ENCODE measurements at places on chromosomes 7 and 10. TPM values are rescaled to one million over a fixed set of nuclear protein-coding genes. Genes with fewer than 3 reads are reported as not detected.

GPR141 gene
- total RNA-seq = 30.2 TPM

CDK1 gene
- total RNA-seq = 1.1 TPM

GRCh38 chr10:102422545-102423129 lies 2.0 kb downstream of the FBXL15 start:
- H3K27me3 ChIP-seq = peaks cover 9% of the 10 kb centered on the region
- peak overlapping the region; percentile 83 for H3K4me3 ChIP-seq
- peak overlapping the region; percentile 81 for H3K27ac ChIP-seq
- H3K36me3 ChIP-seq = peaks cover 11% of the 10 kb centered on the region

- no peaks in the 10 kb centered on the region for H3K4me1 ChIP-seq
- no peak for DNase-seq
- H3K27me3 ChIP-seq = no peaks in the 10 kb centered on the region
- H3K4me3 ChIP-seq = no peak overlapping the region
- no peaks in the 10 kb centered on the region for H3K36me3 ChIP-seq
Observed at GRCh38 chr10:125494651-125495239, 188.2 kb downstream of the TEX36 start.

DNA sequence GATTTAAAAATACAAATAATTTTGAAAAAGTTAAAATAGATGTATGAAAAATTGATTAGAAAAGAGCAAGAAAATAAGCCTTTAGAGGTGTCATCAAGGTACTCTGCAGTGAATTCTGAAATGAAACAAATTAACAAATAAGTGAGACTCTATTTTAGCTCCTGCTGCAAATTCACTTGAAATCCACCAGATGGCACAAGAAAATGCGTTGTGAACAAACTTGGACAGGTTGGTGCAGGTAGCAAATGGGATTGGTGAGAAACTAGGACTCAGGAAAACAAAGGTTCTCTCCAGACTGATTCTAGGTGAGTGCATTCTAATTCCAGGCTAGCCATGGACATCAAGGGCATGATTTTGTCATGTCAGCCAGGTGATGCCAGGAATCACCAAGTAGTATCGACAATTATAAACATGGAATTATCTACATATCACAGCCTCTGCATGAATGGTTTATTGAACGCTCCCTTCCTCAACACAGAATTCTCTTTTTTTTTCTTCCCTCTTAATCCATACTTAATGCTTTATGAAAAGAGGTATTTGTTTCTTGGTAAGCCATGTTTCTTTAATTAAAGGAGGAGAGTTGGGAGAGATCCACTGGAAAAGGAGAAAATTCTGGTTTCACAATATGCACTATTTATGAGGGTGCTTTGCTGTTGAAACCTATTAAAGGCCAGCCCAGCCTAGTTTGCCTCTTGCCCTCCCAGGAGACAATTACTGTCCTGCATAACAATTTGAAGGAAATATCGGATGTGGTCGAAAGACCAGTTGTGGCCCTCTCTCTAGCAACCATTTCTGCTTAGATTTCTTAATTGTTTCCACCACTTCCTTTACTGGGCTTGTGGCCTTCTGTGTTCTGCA lies 118.1 kb downstream of the ZNF365 start:
- peaks cover 7% of the 10 kb centered on the region for H3K4me1 ChIP-seq
- peaks cover under 1% of the 10 kb centered on the region for H3K27me3 ChIP-seq
- no peak overlapping the region for H3K4me3 ChIP-seq
- no peaks in the 10 kb centered on the region for H3K36me3 ChIP-seq
- no peak overlapping the region for H3K27ac ChIP-seq

DNA sequence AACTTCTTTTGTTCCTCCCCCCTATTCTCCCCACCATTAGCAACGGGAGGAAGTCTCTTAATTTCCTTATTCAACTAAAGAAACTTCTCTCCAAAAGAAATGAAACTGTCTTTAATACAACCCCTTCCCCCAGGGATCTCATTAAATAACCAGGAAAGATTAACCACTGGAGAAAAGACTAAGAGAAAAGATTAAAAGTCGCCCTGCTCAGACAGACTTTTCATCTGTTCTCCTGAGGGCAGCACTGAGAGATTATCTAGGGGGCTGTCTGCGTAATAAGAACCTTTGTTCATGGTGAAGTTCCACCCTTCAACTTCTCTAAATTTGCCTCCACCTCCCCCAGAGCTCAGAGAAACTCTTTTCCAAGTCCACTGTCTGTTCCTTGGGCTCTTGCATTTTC lies 105.5 kb downstream of the HGF start:
- H3K27ac ChIP-seq = no peak overlapping the region
- no peaks in the 10 kb centered on the region for H3K4me1 ChIP-seq
- H3K4me3 ChIP-seq = no peak overlapping the region
- H3K36me3 ChIP-seq = no peaks in the 10 kb centered on the region
- H3K27me3 ChIP-seq = no peaks in the 10 kb centered on the region
- DNase-seq = no peak

DNA sequence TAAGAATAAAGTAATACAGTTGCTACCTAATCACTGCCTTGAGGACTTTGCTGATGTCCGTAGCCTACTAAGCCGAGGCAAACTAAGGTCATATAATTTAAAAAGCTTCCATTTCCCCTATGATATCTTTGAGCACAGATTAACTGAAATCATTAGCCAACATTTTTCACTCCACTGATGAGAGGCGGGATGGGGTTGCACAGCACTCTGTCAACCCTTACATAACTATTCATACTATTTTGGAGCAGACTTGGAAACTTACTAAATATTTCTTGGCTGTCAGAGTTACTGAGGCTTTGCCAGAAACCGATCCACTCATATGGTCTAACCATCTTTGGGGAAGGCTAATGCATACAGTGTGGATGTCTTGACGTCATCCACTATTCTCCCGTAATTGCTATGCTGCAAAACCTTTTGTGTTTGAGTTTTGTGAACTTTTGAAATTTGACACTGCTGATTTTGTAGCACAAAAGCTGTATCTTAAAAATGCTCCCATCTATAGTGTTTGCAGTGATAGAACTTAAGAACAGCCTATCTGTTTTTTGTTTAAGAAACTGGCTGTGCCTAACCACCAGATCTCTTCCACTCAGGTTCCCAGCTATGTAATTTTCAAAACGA lies 248.7 kb downstream of the TSPAN12 start:
- no peak overlapping the region for H3K27ac ChIP-seq
- no peaks in the 10 kb centered on the region for H3K36me3 ChIP-seq
- no peaks in the 10 kb centered on the region for H3K4me1 ChIP-seq
- H3K27me3 ChIP-seq = no peaks in the 10 kb centered on the region
- no peak for DNase-seq

NPM3 gene
- 8.5 TPM for total RNA-seq

SNX10 gene
- 17.2 TPM for total RNA-seq

DNA sequence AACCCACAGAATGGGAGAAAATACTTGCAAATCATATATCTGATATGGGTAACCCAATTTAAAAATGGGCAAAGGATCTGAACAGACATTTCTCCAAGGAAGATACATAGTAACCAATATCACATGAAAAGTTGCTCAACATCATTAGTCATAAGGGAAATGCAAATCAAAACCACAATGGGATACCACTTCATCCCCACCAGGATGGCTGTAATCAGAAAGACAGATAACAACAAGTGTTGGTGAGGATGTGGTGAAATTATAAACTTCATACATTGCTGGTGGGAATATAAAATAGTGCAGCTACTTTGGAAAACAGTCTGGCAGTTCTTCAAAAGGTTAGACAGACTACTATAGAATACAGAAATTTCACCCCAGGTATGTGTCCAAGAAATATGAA lies 19.3 kb downstream of the AOC1 start:
- no peaks in the 10 kb centered on the region for H3K36me3 ChIP-seq
- no peak overlapping the region for H3K4me3 ChIP-seq
- H3K27ac ChIP-seq = no peak overlapping the region
- no peak for DNase-seq
- H3K27me3 ChIP-seq = peaks cover 9% of the 10 kb centered on the region

GRCh38 chr7:26065652-26066051 lies 86.3 kb upstream of the NFE2L3 start:
- no peak for DNase-seq
- H3K36me3 ChIP-seq = no peaks in the 10 kb centered on the region
- no peaks in the 10 kb centered on the region for H3K4me1 ChIP-seq
- no peaks in the 10 kb centered on the region for H3K27me3 ChIP-seq
- H3K27ac ChIP-seq = no peak overlapping the region
- no peak overlapping the region for H3K4me3 ChIP-seq

TDRD1 gene
- total RNA-seq = 0.08 TPM

GRCh38 chr10:121511943-121512342 lies 86.3 kb downstream of the FGFR2 start:
- no peak for DNase-seq
- H3K4me1 ChIP-seq = no peaks in the 10 kb centered on the region
- H3K27ac ChIP-seq = no peak overlapping the region
- H3K36me3 ChIP-seq = no peaks in the 10 kb centered on the region
- H3K27me3 ChIP-seq = no peaks in the 10 kb centered on the region
